ENCODE measurements at places on chromosomes 5 and 9.

GRCh38 chr5:169828385-169828784 is 151.9 kb downstream of the INSYN2B start:
- DNase-seq, result no peak

DNA sequence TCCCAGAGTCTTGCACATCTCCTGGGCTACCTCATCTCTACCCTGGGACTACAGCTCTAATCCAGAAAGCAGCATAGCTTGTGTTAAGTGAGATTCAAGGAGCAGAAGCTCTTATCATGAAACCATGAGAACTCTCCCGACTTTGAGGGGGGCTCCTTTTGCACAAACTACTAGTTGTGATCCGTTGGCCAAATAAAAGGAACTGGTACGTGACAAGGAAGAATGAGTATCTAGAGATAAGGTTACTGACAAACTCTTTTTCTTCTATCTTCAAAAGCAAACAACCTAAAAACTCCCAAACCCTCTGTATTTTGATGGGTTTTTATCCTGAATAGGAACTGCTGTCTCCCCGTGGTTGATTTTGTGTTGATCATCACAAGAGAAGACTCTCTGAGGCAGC is 168.5 kb downstream of the SLC24A2 start:
- DNase-seq, result no peak

DNA sequence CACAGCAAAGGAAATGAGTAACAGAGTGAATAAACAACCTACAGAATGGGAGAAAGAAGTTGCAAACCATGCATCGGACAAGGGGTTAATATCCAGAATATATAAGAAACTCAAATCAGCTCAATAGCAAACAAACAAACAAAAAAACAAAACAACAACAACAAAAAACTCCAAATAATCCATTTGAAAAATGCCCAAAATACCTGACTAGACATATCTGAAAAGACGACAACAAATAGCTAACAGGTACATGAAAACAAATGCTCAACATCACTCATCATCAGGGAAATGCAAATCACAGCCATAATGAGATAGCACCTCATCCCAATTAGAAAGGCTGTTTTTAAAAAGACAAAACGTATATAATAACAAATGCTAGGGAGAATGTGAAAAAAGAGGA is 111.2 kb downstream of the TRPM3 start:
- no peak for DNase-seq

DNA sequence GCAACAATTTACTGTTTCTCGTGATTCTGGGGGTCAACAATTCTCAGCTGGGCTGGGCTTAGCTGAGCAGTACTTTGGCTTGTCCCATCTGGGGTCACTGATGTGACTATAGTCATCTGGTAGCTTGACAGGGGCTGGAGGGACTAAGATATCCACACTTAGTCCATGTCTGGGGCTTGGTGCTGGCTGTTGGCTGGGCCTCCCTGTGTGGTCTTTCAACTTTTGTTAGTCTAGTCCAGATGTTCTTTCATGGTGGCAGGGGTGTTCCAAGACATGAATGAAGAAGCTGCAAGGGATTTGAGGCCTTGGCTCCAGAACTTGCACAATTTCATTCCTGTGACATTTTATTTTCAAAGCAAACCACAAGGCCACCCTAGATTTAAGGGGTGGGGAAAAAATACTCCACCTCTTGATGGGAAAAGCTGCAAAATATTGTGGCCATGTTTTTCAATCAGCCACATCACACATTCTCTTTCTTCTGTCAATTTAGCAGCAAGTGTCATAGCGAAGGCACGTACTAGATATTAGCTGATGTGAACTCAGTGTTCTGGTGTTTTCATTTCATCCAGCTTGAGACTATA is 59.2 kb downstream of the TSSK1B start:
- no peak for DNase-seq

- no peak for DNase-seq
Measured at GRCh38 chr9:91992461-91993041, 42.5 kb upstream of the ROR2 start.

DNA sequence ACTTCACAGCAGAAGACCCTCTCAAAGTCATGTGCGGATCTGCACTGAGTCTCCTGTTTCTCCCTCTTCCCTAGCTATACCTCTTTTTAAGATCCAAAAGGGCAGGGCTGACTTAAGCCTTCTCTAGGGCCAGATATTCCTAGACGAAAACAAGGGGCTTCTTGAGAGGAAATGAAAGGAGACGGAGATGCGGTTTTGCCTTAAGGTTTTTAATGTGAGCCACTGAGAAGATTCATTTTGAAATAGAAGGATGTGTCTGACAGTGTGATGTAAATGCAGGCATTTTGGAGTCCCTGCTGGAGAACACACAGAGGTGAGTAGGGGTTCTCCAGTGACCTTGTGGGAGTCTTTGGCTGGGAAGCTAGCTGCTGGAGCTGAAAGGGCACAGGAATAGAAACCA is 15.6 kb upstream of the IL12B start:
- no peak for DNase-seq

DNA sequence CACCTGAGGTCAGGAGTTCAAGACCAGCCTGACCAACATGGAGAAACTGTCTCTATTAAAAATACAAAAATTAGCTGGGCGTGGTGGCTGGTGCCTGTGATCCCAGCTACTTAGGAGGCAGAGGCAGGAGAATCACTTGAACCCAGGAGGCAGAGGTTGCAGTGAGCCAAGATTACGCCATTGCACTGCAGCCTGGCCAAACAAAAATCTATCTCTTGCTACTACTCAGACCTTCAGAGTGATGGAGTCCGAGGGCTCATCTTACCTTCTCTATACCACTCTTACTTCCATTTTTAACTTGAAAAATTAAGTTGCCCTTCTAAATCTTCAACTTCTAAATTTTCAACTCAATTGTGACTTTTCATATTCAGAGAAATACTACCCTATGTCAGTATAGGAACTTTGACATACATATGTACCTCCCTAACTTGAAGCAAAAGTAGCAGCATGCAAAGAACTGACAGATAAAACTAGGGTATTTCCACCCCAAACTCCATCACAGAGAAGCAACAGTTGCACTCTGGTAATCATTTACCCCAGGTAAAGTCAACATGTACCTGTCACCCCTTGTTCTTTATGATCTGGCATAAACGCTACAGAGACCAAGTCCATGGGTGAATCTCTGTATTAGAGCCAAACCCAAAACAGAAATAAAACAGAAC is 11.4 kb downstream of the ZFAND5 start:
- DNase-seq, result no peak

DNA sequence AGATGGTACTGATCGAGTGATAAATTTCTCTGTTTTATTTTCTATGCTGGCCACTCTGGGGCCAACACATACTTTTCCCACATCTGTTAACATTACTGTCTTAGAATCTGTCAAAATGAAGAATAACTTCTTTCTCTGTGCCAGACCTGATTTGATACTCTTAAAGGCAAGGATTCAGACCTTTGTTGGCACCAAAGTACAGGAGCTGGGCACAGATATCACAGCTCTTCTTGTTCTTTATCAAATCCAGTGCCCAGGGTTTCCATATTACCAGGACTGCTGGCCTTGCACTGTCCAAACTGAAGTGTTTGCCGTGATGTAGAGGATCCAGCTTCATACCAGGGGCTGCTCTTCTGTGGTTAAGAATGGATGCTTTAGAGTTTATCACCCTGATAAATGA is 20.9 kb downstream of the ZNF474 start:
- no peak for DNase-seq

GRCh38 chr5:171588790-171589189 is 169.3 kb downstream of the FGF18 start:
- DNase-seq, result no peak

- DNase-seq, result no peak
Measured at GRCh38 chr9:126225611-126226609, 100.7 kb upstream of the MVB12B start.

GRCh38 chr5:165574100-165574499 is 2068.7 kb downstream of the MAT2B start:
- no peak for DNase-seq

DNA sequence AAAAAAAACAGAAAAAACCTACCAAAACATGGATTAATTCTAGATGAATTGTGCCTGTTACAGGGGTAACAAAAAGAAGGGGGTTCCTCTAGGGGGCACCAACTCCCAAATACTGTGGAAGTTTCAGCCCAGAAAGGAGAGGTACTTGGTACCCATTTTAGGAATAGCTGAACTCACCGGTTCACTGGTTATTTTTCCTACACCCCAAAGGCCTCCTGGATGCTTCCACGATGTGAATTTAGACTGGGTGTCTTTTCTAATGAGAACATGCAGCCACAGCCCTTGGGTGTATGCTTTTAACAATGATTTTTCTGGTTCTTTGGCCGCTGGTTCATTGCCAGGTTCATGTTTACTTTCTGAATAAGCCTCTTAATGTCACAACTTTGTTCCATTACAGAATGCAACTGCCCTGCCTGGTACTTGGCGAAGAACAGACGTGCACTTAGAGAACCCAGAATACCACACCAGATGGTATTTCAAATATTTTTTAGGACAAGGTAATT is 46.7 kb downstream of the GARNL3 start:
- DNase-seq, result no peak

DNA sequence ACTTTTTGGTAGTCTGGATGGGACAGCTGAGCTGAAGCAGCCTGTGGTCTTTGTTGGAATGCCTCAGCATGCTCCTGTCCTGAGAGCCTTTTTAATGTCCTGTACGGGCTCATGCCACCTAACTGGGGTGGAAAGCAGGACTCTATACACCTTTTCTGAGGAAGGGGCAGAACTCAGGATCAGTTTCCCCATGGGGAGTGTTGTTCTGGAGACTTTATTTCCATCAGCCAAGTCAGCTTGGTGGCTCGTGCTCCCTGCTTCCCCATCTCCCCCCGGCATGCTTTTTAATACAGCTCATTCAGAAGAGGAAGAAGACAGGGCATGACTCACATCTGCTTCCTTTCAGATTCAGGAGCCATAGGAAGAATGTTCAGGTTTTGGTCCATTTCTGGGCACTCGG is 5.1 kb upstream of the SEPTIN8 start:
- peak; percentile 44 for DNase-seq

DNA sequence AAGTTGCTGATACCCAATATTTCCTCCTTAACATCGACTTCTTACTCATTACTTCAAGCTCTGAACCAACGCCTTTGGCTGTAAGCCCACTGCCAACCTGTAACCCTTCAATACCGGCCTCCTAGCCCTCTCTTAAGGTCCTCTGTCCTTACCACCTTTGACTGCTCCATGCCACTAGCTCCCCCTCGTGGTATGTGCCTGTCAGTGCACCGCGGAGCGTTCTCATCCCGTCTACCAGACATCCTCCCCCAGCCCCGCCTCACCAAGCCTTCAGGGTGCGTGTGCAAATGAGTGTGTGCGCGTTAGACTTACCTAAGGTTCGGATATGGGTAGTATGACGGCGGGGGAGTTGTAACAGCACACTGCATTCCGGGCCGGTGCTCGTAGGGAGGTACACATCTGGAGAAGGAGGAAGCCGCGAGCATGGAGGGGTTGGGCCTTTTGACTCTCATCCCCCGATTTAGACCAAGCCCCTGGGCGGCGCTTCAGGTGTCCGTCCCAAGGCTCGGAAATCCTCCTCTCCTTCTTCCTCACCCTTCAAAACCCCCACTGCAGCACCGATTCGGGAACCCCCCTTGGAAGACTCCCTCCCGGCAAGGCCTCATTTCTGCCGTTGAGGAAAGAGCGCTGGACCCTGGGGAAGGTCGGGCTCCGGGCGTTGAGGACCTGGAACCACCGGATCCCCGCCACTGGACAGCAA is 2.8 kb upstream of the MYORG start:
- peak; percentile 34 for DNase-seq

DNA sequence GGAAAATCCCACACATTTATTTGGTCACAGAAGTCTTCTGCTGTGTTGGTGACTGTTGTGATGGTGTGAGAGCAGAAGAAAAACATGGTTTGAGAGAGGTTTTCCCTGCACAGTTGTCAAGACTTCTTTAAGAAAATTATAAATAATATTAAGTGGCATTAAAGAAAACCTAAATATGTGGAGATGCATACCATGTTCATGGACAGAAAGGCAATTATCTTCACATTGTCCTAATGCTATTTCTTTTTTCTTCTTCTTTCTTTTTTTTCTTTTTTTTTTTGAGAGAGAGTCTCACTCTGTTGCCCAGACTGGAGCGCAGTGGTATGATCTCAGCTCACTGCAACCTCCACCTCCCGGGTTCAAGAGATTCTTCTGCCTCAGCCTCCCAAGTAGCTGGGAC is 24.3 kb upstream of the ERGIC1 start:
- DNase-seq, result no peak

- no peak for DNase-seq
Measured at GRCh38 chr5:76062502-76063041, 20.6 kb upstream of the SV2C start.

- DNase-seq, result no peak
Measured at GRCh38 chr5:130955041-130955440, 210.0 kb downstream of the HINT1 start.

DNA sequence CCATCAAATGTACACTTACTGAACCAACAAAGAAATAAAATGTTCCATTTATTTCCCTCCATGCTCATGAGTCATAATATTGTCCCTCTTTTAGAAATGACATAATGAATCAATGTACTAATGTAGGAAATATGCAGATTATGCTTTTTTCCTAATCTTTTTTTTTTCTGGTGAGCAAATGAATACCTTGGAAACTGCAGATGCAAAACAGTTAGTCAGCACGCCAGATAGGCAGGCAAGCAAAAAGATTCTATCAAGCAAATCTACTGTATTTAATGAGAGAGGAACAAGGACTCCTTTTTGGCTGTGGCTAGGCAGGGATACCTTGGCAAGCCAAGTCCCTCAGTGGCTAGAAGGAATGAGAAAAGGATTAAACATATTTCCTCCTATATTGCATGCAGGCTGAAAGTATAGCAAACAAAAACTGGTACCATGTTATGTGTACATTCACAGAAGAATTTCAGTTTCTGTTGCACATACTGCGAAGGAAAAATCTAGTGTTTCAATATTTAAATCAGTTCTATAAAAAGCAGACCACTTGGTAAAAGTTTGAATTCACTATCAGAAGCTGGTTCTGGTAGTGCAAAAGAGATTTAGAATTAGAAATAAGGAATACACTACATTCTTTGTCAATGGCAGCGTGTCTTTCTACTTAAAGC is 605.4 kb downstream of the TLE1 start:
- DNase-seq, result peak; percentile 54

DNA sequence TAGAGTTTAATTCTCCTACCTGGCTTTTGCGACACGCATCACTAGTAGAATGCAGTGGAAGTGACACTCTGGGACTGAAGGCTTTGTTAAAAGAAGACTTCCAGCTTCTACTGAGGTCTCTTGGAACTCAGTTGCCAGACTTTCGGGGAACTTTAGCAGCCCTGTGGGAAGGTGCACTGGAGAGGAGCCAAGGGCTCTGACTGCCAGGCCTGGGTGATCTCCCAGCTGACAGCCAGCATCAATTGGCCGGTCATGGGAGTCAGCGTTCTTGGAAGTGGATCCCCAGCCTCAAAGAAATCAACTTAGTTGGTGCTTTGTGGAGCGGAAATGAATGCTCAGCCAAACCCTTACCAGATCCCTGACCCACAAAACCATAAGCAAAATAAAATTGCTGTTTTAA is 87.1 kb downstream of the OSTF1 start:
- no peak for DNase-seq

Measured in HS-5 (cell line).